Activated naive CD4-positive, alpha-beta T cell treated with anti-CD3 and anti-CD28 coated beads, Interleukin-2, amount 50 U/mL, for 72 hours (primary cell): ENCODE measurements at places on chromosomes 6 and 20. TPM values are rescaled to one million over a fixed set of nuclear protein-coding genes. Genes with fewer than 3 reads are reported as not detected.

CCN6 gene
- total RNA-seq, result not detected

GJA10 gene
- total RNA-seq, result not detected

SAMD5 gene
- not detected for total RNA-seq

NRN1 gene
- not detected for total RNA-seq

ZNF76 gene
- total RNA-seq, result 55.7 TPM

BPIFB1 gene
- not detected for total RNA-seq

TMEM200A gene
- 0.35 TPM for total RNA-seq

CCN5 gene
- total RNA-seq, result not detected

SYNJ2 gene
- total RNA-seq, result 31.6 TPM

BPI gene
- not detected for total RNA-seq

SLC13A3 gene
- not detected for total RNA-seq

PACSIN1 gene
- total RNA-seq, result 0.97 TPM
